ENCODE measurements at places on chromosomes 2 and 18. TPM values are rescaled to one million over a fixed set of nuclear protein-coding genes. Genes with fewer than 3 reads are reported as not detected.
A peak's percentile ranks its signal among the peaks of the same experiment; 100 is the strongest.

DNA sequence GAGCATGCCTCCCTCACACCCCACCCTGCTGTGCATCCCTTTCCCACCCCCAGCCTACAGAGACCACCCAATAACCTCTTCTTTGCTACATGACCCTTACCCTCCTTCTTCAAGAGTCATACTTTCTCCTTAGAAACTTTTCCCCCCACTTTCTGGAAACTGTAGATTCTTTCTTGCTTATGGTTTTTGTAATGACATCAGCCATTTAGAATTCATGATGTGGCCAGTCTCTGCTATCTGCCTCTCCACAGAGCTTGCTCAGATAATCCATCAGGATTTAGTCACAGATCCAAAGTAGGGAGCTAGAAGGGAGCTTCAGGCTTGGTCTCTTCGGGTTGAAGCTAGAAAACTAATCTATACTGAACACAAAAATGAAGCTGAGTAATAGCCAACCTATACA, 36.5 kb downstream of the GALM start:
- DNase-seq: no peak

- no peak for DNase-seq
Measured at GRCh38 chr2:100278986-100279385, 43.3 kb downstream of the LONRF2 start.

GRCh38 chr18:78295262-78295661, 684.4 kb upstream of the SALL3 start:
- DNase-seq: no peak

DNA sequence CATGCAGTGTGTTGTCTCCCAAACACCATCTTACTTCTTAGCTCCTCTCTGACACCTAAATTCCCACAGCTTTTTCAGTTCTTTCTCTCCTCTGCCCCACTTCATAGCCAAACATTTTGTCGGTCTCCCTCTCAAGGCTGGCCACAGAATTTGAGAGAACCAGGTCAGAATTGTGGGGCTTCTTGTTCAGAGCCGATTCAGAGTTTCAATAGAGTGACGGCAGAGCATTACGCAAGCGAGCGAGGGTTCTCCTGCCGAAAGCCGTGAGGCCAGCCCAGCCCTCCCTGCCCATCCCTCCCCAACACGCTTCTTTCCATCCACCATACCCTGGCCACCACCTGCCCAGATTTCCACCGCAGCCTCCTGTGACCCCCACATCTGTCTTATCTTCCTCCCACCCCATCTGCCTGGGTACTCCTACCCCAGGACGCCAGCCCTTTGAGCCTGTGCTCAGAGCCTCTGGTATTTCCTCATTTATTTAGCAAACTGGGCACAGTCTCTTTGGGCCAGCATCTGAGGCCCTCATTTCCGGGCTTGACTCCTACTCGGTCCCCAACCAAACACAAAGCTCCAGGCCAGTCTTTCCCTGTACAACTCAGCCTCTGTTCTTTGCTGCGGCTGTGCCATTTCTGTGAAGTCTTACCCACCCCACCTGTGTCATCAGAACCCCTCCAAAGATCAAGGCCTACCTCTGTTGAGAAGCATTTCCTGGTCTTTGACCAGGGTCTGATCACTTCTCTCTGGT, 70.0 kb upstream of the MAP4K4 start:
- no peak for DNase-seq

- no peak for DNase-seq
Measured at GRCh38 chr2:37084797-37085196, 479 bp downstream of the GPATCH11 start.

DNA sequence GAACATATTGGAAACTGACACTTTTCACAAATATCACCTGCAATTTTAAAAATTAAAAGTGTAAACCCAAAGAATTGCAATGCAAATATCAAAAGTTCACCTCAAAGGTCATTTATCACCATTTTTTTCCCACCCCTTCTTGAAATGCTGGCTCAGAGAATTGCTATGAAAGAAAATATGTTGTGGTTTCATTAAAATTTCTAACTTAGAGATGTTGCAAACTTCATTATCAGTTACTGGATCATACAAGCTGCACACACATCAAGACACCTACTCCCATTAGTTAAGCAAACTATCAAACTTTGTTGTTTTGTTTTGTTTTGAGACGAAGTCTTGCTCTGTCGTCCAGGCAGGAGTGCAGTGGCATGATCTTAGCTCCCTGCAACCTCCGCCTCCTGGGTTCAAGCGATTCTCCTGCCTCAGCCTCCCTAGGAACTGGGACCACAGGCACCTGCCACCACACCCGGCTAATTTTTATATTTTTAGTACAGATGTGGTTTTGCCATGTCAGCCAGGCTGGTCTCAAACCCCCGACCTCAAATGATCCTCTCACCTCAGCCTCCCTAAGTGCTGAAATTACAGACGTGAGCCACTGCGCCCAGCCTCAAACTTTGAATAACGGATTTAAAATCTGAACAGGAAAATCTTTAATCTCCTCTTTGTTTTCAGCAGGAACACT, 37.0 kb downstream of the STK39 start:
- DNase-seq: no peak

GRCh38 chr18:20971886-20972267, 139.7 kb downstream of the ROCK1 start:
- no peak for DNase-seq

- DNase-seq: no peak
Measured at GRCh38 chr2:218364196-218364595, 7.5 kb downstream of the CATIP start.

GRCh38 chr2:190444976-190445375, 36.8 kb downstream of the MFSD6 start:
- DNase-seq: no peak

DNA sequence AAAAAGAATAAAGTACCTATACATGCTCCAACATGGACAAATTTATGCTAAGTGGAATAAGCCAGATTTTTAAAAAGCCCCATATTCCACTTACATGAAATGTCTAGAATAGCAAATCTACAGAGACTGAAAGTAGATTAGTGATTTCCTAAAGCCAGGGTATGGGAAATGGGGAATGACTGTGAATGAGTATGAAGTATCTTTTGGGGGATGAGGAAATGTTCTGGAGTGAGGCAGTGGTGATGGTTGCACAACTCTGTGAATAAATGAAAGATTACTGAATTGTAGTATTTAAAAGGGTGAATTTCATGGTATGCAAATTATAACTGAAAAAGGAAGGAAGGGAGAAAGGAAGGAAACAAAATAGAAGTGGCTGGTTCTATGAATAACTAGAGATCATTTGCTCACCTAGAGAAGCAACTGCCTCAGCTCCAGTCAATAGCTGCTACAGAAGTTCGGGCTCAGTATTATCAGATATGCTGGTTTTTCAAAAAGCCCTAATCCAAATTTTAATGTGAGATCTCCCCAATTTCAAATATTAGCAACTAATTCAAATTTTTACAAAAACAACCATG, 39.3 kb downstream of the MAP3K2 start:
- no peak for DNase-seq

GRCh38 chr2:44358503-44358902, 2.8 kb downstream of the PREPL start:
- peak; percentile 17 for DNase-seq

C18orf32 gene
- 25.4 TPM for total RNA-seq

TP53I3 gene
- total RNA-seq: 4.3 TPM

- DNase-seq: no peak
Measured at GRCh38 chr2:222318026-222318711, 19.4 kb upstream of the PAX3 start.

SCYGR4 gene
- not detected for total RNA-seq

- no peak for DNase-seq
Measured at GRCh38 chr2:138779406-138779780, 797 bp downstream of the NXPH2 start.

GAL3ST2 gene
- total RNA-seq: not detected

DNA sequence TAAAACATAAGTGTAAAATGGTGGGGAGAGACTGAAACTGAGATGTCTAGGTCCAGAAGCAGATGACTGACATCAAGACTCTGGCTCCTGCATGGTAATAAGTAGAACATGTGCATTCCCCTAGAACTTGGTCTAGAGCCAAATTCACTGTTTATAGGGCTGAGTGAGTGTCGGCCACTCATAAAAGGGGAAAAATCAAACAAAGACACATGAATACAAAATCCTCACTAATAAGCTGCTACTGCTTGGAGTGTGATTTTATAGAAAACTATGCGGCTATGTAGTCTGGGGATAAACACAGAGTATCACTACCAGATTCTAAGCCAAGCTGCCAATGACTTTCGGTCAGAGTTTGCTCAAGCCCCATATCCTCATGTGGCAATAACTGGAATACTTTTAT, 1080.8 kb upstream of the DDX18 start:
- no peak for DNase-seq

CRYGC gene
- not detected for total RNA-seq

- DNase-seq: no peak
Measured at GRCh38 chr2:151733771-151734672, at the start of gene NEB. TSS of gene NEB (minus strand) at chr2:151734476. CDS start at chr2:151733156, 1,320 bp downstream.

GALNT5 gene
- not detected for total RNA-seq

IL1R2 gene
- total RNA-seq: 1.4 TPM

GRCh38 chr2:50284188-50284587, 747.7 kb downstream of the NRXN1 start:
- DNase-seq: no peak

GRCh38 chr2:70121627-70122372, 34.5 kb downstream of the PCBP1 start:
- DNase-seq: no peak

GRCh38 chr2:207239754-207240494, 74.2 kb upstream of the KLF7 start:
- no peak for DNase-seq

DNA sequence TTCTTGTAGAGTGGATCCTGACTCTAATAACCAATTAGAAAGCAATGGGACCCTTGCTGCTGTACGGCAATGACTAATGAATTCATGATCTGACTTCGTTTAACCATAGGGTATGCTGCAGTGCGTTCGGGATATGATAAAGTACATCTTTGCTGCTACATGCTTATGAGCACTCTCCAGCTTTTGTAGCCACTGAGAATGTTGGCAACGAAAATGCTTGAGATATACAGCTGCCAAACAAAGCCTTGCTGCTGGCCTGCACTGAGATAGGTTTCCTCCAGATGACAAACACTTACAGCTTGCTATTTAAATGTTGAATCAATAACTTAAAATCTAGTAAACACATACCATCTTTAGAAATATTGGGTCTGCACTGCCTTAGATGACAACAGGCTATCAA, 372.4 kb upstream of the SLC8A1 start:
- DNase-seq: no peak

INO80B gene
- total RNA-seq: 44.3 TPM

ADAM23 gene
- 0.55 TPM for total RNA-seq

DNA sequence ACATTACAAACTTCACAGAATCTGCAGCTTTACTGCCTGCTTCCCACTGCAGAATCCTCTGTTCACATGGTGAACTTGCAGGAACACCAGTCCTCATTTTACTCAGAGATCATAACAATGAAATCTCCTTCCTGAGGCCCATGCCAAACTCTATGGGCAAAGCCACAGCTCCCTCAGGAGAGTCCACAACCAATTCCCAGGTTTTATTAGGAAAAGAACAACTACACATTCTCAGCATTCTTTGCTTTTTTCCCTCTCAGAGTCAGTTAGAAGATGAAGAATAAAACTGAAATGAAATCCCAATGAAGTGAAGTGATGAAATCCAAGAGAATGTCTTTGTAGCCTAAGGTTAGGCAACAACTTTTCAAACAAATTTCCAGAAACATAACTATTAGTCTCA, 233.7 kb downstream of the DSEL start:
- no peak for DNase-seq

GRCh38 chr18:29586210-29586609, 1409.3 kb upstream of the CDH2 start:
- no peak for DNase-seq

DNA sequence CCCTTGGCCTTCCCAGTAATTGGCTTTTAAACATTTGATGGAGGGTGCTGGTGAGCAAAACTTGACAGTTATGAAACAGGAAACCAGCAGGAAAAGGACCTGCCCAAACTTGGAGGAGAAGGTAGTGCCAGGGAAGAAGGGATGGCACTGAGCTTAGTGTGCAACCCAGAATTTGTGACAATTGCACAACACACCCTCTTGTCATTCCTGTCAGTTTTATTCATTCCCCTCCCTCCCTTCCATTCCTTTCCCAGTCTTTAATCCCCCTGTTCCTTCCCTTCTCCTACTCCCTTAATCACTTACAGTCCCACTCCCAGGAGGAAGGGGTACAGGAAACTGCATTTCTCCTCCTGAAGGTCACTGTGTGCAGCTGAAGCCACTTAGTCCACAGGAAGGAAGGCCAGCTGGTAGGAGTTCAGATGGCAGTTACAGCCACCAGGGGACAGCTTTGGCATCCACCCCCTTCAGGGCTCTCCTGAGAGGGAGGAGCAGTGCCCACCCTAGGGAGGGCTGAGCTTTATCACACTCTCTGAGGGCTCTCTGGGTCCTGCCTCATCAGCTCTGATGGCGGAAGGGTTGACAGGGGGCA, 24.0 kb upstream of the SIGLEC15 start:
- DNase-seq: no peak

GRCh38 chr2:205060269-205060668, 515.0 kb downstream of the PARD3B start:
- no peak for DNase-seq

DNA sequence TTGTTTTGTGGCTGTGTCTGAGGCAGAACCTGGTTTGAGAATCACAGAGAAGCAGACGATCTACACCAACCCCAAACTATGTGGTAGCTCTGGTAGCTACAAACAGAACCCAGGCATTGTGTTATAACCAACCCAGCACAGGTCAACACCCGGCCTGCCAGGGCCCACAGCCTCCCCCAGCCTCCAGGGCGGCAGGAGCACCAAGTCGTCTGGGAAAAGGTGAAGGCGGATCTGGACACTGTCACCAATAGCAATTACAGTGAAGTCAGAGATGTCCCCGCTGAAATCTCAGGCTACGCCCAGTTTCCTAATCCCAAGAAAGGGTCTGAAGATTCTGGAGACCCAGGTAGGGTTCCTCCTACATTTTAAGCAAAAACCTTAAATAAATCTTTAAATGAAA, 3.6 kb downstream of the HJURP start:
- no peak for DNase-seq

- DNase-seq: no peak
Measured at GRCh38 chr2:67213270-67213670, 183.9 kb upstream of the ETAA1 start.

GRCh38 chr2:189502714-189503113, 61.4 kb downstream of the WDR75 start:
- no peak for DNase-seq

DNA sequence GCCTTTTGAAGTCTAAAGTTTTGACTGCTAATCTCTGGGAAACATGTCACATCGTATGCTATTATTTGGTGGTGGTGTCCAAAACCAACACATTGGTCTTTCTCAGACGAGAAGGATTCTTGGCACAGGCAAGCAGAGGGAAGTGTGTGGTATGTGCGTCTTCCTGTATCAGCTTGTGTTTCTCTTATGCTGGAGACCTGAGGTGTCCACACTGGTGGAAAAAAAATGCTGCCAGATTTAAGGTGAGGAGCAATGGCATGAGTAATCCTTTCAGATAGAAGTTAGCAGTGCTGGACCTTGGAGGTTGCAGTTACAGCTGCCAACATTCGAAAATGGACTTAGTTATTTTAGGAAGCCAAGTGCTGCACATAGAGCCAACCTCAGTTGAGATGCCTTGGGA, 11.7 kb upstream of the FHL2 start:
- no peak for DNase-seq
